ENCODE measurements at places on chromosomes 2 and 18.

GRCh38 chr18:28657961-28658360, 481.0 kb upstream of the CDH2 start:
- H3K4me1 ChIP-seq, result no peaks in the 10 kb centered on the region
- no peak overlapping the region for H3K27ac ChIP-seq
- H3K27me3 ChIP-seq, result no peaks in the 10 kb centered on the region
- H3K4me3 ChIP-seq, result no peak overlapping the region
- no peaks in the 10 kb centered on the region for H3K36me3 ChIP-seq
- no peak for DNase-seq

- H3K27me3 ChIP-seq, result no peaks in the 10 kb centered on the region
- H3K27ac ChIP-seq, result no peak overlapping the region
- no peaks in the 10 kb centered on the region for H3K4me1 ChIP-seq
- DNase-seq, result no peak
These were observed 85.0 kb upstream of the TACR1 start for GRCh38 chr2:75284345-75284744.

DNA sequence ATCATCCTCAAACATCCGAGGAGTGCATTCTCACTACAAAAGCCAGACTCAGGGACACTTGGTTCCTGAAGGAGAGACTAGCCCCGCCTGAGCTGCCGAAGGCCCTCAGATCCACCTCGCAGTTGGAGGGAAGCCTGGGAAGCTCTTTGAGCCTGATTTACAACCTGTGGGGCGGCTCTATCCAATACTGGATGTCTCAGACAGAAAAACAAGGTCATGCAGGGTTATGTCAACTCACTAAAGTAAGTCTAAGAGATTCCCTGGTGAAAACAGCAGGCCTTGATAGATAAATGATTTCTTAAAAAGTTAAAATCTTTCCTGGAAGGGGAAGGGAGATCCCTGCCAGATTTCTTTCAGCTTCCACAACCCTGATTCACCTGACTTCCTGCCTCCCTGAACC, 284.3 kb downstream of the CYP26B1 start:
- no peak for DNase-seq
- no peaks in the 10 kb centered on the region for H3K36me3 ChIP-seq
- no peak overlapping the region for H3K27ac ChIP-seq

- DNase-seq, result no peak
- no peak overlapping the region for H3K27ac ChIP-seq
- H3K4me3 ChIP-seq, result no peak overlapping the region
- no peaks in the 10 kb centered on the region for H3K36me3 ChIP-seq
- H3K27me3 ChIP-seq, result peaks cover 1% of the 10 kb centered on the region
- no peaks in the 10 kb centered on the region for H3K4me1 ChIP-seq
These were observed 17.8 kb upstream of the TCF4 start for GRCh38 chr18:55605733-55606338.

GRCh38 chr2:212669761-212670160, 131.2 kb upstream of the ERBB4 start:
- no peaks in the 10 kb centered on the region for H3K27me3 ChIP-seq
- no peak for DNase-seq
- H3K4me3 ChIP-seq, result no peak overlapping the region
- H3K36me3 ChIP-seq, result no peaks in the 10 kb centered on the region
- H3K27ac ChIP-seq, result no peak overlapping the region
- no peaks in the 10 kb centered on the region for H3K4me1 ChIP-seq

- H3K27ac ChIP-seq, result no peak overlapping the region
- H3K27me3 ChIP-seq, result no peaks in the 10 kb centered on the region
- no peak for DNase-seq
- H3K36me3 ChIP-seq, result no peaks in the 10 kb centered on the region
- H3K4me3 ChIP-seq, result no peak overlapping the region
These were observed 610.2 kb upstream of the SYT4 start for GRCh38 chr18:43887491-43887890.
